Neural crest cell (in vitro differentiated cells): ENCODE measurements at places on chromosomes 3 and 15. TPM values are rescaled to one million over a fixed set of nuclear protein-coding genes. Genes with fewer than 3 reads are reported as not detected.
A peak's percentile ranks its signal among the peaks of the same experiment; 100 is the strongest.

DNA sequence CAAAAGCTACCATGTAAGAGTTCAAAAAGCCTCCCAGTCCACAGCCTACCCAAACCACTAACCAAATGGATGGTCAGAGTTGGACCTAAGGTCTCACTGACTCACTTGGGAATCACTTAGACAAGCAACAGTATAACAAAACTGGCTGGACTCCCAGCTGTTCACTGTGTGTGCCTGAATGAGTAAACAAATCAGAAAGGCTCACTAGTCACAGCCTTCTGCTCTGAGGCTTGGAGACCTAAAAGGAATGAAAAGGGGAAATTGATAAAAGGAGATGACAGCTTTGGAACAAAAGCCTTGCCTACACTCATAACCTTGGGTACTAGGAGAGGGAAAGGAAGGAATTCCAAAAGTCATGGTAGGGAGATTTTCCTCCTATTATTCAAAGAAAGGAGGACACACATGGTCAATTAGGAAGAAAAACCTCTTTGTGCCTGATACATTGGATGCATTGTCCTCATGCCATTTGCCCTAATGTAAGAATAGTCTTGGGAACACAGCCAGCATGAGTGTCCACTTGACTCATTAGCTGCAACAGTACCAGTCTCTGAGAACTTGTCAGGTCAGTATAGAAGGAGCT is 92.3 kb downstream of the FRMD5 start:
- peaks cover 20% of the 10 kb centered on the region for H3K4me1 ChIP-seq
- no peaks in the 10 kb centered on the region for H3K36me3 ChIP-seq
- H3K4me3 ChIP-seq = no peak overlapping the region

DNA sequence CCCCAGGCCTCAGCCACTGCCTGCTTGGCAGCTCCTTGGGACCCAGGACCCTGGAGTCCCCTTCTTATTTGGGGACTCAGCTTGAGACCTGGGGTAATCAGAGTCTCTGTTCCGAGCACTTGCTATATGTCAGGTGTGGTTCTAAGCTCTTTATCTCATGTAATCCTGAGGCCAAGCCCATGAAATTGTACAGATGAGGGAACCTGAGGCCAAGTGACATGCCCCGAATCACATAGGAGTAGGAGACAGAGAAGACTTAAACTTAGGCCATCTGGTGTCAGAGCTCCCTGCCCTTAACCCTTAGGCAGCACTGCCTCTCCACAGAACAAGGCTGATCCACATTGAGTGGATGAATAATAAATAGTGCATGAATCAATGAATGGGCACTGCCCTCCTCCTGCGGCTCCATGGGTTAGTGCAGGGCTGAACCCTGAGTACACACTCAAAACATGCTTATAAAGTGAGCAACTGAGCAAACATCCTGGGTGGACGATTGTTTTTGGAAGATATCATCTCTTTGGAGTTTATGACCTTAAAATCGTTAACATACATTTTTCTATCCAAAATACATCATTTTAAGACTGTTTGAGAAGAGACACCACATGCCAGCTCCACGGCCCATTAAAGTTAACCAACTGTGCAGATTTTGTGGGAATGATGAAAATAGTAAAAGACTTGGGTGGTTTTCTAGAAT is 33.2 kb upstream of the IQSEC1 start:
- H3K27ac ChIP-seq = no peak overlapping the region
- no peak for DNase-seq
- peaks cover 6% of the 10 kb centered on the region for H3K4me1 ChIP-seq

GRCh38 chr3:70090322-70090913 is 90.9 kb downstream of the SAMMSON start:
- no peaks in the 10 kb centered on the region for H3K36me3 ChIP-seq
- no peaks in the 10 kb centered on the region for H3K27me3 ChIP-seq
- no peak overlapping the region for H3K4me3 ChIP-seq
- DNase-seq = no peak
- no peaks in the 10 kb centered on the region for H3K4me1 ChIP-seq

- no peak overlapping the region for H3K4me3 ChIP-seq
- no peaks in the 10 kb centered on the region for H3K27me3 ChIP-seq
- DNase-seq = no peak
These were observed 228.7 kb downstream of the WDR72 start for GRCh38 chr15:53530761-53531160.

DNA sequence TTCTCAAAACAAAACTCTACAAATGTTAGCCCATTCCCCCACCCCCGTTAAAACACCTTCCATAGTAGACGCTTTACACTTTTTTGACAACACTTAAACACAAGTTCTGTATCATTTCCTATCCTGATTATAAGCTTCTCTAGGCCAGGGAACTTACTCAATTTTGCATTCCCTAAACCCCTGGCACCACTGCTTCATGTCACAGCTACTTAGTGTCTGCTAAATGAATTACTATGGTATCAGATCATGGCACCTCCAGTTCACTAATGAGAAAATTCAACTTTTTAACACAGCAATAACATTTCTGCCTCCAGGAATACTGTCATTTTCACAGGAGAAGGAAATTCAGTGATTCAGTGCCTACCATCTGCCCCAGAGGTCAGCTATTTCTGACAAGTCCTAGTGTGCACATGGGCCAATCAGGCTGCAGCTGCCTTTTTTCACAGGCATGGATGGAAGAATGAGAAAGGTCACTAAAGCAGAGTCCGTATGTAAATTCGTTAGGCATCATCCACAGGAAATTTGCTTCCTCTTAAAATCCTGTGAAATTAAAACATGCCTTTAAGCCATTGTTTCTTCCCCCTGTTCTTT is 18.5 kb downstream of the SFMBT1 start:
- H3K36me3 ChIP-seq = no peaks in the 10 kb centered on the region
- DNase-seq = no peak
- H3K27me3 ChIP-seq = no peaks in the 10 kb centered on the region

DNA sequence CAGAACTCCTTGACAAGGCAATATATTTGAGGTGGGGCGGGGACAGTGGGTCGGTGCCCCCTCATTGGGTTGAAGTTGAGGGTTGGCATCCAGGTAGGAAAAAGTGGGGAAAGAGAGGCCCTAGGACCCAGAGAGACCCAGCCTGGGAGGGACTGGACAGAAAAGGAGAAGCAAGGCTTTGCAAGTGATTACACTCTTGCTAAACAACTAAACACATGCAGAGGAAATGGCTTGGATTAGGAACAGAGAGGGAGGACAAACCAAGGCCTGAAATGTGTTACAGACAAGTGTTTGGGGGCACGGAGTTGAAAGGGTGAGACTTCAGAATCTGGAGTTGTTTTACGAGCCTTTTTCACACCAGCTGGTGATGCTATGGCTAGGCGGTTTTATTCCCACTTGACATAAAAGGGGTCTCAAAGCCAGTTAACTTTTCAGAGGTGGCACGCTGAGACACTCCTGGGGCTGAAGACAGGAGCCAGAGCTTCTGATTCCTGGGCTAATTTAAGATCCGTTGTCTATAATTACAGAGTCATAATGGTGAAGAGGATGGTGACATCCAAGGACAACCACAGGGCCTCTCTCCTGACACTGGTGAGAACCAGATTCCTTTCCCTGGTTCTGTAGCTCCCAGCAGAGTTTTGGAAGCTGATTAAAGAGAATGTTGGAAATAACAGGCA is 7.7 kb upstream of the KCTD6 start:
- H3K4me3 ChIP-seq = no peak overlapping the region
- no peaks in the 10 kb centered on the region for H3K4me1 ChIP-seq
- H3K36me3 ChIP-seq = no peaks in the 10 kb centered on the region
- H3K27ac ChIP-seq = peak overlapping the region; percentile 17
- DNase-seq = no peak
- peaks cover 25% of the 10 kb centered on the region for H3K27me3 ChIP-seq

DNA sequence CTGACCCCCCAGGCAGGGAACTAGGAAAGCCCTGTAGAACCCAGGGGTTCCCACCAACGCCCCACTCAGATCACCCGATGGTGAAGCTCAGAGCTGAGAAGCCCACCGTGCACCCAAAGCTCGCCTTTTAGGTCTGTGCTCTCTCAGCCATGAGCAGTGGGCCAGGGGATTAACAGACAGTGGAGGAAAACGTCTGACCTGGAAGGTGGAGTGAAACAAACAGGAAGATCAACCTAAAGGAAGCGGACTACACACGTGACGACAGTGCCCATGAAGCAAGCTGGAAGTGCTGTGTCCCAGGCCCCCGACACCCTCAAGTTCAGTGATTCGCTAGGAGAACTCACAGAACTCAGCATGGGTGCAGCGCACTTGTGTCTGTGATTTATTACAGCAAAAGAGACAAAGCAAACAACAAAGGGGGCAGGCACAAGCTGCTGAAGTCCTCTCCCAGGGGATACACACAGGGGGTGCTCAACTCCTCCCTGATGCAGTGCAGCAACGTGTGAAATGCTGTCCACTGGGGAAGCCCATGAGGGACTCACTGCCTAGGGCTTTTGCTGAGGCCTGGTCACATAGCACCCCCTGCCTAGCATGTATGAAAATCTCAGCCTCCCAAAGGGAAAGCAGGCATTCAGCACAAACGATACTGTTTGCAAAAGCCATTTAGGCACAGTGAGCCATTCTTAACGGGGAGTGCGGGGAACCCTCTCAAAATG is 43.5 kb downstream of the CFAP92 start:
- H3K27me3 ChIP-seq = no peaks in the 10 kb centered on the region
- H3K36me3 ChIP-seq = peaks cover 7% of the 10 kb centered on the region

DNA sequence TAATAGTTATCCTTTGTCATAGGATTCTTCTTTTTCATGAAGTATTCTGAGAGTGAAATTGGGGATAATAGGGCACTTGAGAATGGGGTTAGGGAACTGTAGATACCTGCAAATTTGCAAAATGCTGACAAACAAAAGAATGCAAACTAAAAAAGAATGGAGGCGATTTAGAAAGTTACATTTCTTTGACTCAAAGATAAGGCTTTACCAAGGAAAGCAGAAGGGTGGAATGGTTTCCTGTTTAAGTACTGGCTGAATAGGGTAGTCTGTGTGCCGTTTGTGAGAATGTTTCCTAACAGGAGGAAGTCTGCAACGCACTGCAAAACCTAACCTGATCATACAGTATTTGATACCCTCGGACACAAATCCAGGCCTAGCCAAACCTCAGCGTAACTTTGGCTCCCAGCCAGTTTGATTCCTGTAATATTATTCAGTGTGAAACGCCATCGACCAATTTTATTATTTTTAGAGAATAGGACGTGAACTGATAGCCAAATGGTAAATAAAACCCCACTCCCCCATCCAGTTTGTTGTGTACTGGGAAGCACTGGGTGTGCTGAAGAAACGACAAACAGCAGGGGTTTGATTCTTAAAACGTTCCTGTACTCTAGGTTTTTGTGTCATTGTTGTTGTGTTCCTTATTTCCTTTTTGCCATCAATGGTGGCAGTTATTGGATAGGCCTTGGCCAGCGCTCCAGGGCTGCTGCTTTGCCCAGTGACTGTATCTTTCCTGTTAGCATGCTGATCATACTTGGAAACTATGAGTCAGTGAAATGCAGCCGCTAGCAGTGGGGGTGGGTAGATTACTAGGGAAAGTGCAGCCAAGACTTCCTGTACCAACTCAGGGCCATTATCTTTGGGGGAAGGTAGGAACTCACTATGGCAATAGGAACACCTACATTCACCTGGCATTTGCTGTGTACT is 148.0 kb upstream of the TBL1XR1 start:
- peak overlapping the region; percentile 95 for H3K27ac ChIP-seq
- H3K4me1 ChIP-seq = peaks cover 60% of the 10 kb centered on the region
- H3K4me3 ChIP-seq = peak overlapping the region; percentile 36
- no peaks in the 10 kb centered on the region for H3K36me3 ChIP-seq
- no peak for DNase-seq
- no peaks in the 10 kb centered on the region for H3K27me3 ChIP-seq

DNA sequence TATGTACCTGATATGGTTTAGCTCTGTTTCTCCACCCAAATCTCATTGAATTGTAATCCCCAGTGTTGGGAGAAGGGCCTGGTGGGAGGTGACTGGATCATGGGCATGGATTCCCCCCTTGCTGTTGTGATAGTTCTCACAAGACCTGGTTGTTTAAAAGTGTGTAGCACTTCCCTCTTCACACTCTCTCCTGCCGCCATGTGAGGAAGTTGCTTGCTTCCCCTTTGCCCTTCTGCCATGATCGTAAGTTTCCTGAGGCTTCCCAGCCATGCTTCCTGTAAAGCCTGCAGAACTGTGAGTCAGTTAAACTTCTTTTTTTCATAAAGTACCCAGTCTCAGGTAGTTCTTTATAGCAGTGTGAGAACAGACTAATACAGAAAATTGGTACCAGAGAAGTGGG is 93.1 kb downstream of the C3orf70 start:
- no peaks in the 10 kb centered on the region for H3K27me3 ChIP-seq
- no peaks in the 10 kb centered on the region for H3K4me1 ChIP-seq
- H3K4me3 ChIP-seq = no peak overlapping the region
- DNase-seq = no peak

DNA sequence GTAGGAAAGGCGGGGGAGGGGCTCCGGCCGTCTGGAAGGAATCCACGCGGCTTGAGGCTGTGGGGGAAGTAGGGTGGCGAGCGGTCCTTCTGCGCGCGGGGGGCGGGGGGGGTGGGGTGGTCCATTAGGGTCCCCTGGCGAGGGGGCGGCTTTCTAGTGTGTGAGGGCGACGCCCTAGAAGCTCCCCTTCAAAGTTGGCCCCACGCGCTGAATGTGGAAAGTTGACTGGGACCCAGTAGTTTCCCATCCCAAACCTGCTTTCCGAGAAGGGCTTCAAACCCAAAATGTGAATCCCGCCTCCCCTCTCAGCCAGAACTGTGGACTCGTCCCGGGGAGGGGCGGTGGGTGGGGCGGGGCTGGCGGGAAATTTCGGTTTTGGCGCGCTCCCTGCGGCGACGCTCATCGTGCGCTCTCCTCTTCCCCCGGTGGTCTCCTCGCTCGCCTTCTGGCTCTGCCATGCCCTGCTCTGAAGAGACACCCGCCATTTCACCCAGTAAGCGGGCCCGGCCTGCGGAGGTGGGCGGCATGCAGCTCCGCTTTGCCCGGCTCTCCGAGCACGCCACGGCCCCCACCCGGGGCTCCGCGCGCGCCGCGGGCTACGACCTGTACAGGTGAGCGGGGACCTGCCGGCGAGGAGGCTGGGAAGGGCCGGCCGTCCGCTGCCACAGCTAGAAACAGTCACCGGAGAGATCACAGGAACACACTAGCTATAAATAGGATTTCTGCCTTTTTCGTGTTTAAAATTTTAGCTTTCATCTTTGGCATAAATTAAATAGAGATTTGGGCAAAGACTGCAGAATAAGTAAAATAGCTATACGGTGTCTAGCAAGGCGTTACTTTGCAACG is 790 bp downstream of the DUT start:
- H3K27me3 ChIP-seq = no peaks in the 10 kb centered on the region
- H3K36me3 ChIP-seq = peaks cover 5% of the 10 kb centered on the region
- peak; percentile 60 for DNase-seq

DNA sequence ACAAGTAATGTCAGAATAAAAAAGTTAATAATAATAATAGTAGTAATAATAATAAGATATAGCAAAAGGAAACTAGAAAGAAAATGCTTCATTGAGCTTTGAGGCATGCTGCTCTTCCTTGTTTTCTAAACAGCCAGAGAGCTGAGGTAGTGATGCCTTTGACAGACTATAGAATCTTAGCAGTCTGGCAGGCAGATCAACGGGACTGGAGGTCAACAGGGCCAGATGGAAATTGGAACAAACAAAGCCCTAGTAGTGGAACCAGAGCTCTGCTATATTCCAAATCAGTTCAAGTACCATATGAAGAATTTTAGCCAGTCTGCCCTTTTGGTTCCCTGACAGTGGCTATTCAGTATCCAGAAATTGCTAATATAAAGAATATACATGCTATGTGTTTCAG is 278.6 kb downstream of the NLGN1 start:
- no peaks in the 10 kb centered on the region for H3K27me3 ChIP-seq
- H3K36me3 ChIP-seq = no peaks in the 10 kb centered on the region
- no peak overlapping the region for H3K4me3 ChIP-seq
- DNase-seq = no peak

PLEKHO2 gene
- total RNA-seq = 18.2 and 18.9 TPM in 2 replicates

GABRA5 gene
- 0.54 and 0.61 TPM in 2 replicates for total RNA-seq

SEMA3G gene
- 4.1 and 5.2 TPM in 2 replicates for total RNA-seq

SMCO1 gene
- total RNA-seq = not detected in 2 replicates

RASGRF1 gene
- 0.16 and 0.55 TPM in 2 replicates for total RNA-seq

EAF1 gene
- 24.9 and 26.3 TPM in 2 replicates for total RNA-seq
